ENCODE measurements at places on chromosomes 16 and 17.

DNA sequence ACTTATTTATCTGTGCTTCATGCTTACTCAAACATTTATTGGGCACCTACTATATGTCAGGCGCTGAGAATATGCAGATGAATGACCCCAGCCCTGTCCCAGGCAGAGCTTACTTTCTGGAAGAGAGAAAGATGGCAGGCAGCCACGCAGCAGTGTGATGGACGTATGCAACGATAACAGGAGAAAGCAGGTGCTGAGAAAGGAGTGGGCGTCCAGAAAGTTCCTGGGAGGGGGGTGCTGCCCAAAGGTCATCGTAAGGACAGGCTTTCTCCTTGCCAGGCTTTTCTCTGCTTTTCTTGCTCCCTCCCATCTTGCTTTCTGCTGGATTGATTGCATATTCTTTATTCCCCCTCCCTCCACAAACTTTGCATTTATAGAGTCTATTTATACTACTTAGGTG lies 124.5 kb downstream of the GAS7 start:
- DNase-seq: no peak

- no peak for DNase-seq
Observed at GRCh38 chr17:8448310-8448709, 12.6 kb downstream of the NDEL1 start.

DNA sequence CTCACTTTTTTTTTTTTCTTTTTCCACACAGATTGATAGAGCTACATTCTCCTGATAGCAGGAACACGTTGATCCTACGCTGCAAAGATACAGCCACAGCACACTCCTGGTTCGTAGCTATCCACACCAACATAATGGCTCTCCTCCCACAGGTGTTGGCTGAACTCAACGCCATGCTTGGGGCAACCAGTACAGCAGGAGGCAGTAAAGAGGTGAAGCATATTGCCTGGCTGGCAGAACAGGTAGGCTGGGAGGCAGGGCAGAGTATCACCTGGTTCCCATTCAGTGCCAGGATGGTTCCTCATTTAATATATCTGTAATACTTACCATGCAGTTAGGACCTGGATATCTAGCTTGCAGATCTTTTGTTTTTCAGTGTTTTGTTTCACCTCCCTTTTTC lies 51.1 kb upstream of the VPS4A start:
- DNase-seq: no peak

DNA sequence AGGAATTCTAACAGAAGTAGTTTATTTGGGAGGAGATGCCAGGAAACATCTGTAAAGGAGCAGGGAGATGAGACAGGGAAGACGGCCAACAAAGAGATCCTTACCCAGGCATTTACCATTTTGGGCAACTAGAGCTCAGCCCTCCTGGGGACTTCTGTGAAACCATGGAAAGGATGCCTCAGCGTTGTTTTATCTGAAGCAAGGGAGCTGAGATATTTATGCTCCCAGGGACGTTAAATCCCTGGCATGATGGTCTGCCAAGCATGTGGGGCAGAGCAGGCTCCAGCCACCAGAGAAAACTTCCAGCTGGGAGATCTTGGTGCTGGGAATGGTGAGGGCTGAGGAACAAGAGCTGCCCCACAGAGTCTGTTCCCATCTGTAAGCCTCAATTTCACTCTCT lies 114.8 kb upstream of the FOXF1 start:
- DNase-seq: no peak

DNA sequence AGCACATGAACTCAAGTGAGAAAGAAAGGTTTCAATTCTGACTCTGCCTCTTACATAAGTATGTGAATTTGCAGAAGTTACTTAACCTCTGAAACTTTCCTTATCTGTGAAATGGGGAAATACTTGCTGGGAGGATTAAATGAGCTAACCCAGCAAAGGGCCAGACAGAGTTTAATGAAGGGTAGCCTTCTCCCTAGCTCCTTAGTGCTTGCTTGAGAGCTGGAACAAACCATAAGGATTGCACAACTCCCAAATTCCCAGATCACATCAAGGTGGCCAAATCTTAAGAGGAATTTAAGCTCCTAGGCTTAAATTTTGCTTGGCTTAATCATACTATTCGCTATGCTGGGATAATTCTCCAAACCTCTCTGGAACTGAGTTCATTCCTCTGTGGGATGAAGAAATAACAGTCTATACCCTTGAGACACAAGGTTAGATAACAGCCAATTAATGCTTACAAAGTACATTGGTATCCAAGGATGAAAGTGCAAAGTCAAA lies 11.8 kb upstream of the WSB1 start:
- DNase-seq: no peak
